ENCODE measurements at places on chromosomes 4 and X. TPM values are rescaled to one million over a fixed set of nuclear protein-coding genes. Genes with fewer than 3 reads are reported as not detected.

DNA sequence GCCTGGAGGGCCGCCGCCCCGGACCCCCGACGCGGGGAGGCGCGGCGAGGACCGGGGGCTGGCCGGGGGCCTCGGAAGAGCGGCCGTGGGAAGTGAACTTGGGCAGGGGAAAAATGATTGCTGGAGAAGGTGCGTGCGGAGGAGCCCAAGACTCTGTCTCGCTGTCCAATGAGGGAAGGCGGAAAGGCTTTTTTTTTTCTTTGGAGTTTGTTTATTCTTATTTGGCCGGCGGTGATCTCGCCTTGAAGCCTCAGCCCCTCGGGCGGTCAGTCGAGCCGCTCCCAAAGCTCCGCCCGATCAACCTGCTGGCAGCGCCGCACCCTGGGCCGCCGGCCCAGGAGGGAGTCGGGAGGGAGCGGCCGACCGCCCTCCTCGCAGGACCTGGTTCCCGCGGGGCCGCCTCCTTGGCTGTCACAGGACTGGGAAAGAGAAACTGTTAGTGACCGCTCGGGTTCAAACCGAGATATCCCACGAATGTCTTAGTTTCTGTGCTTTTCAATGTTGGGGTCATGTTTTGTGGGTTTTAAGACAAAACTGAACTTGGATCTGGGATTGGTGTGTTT is 2.5 kb downstream of the CPEB2 start:
- DNase-seq, result peak; percentile 94

DNA sequence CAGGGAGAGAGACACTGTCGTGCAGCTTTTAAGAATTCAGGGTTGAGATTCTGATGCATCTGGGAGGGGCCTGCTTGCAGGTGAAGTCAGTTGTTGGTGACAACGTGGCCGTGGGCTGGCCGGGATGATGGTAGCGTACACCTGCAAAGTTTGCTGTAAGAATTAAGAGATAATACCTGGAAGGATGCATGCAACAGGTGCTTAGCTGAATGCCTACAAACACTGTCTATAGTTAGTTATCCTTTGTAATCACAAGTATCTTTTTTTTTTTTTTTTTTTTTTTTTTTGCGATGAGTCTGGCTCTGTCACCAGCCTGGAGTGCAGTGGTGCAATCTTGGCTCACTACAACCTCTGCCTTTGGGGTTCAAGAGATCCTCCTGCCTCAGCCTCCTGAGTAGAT is 259.6 kb downstream of the ASMT start:
- peak; percentile 14 for DNase-seq

GRCh38 chrX:40628506-40628905 is 5.3 kb downstream of the MPC1L start:
- no peak for DNase-seq

DNA sequence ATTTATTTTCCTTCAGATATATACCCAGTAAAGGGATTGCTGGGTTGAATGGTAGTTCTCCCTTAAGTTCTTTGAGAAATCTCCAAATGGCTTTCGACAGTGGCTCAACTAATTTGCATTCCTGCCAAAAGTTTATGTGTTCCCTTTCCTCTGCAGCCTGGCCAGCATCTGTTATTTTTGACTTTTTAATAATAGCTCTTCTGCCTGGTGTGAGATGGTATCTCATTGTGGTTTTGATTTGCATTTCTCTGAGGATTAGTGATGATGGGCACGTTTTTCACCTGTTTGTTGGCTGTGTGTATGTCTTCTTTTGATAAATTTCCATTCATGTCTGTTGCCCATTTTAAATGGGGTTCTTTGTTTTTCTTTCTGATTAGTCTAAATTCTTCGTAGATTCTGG is 375.2 kb downstream of the UBE2NL start:
- DNase-seq, result no peak

HSFX2 gene
- not detected for total RNA-seq

Data from cardiac septum (tissue), 1 donor.